CMK (cell line): ENCODE measurements at places on chromosomes 13 and 19.

DNA sequence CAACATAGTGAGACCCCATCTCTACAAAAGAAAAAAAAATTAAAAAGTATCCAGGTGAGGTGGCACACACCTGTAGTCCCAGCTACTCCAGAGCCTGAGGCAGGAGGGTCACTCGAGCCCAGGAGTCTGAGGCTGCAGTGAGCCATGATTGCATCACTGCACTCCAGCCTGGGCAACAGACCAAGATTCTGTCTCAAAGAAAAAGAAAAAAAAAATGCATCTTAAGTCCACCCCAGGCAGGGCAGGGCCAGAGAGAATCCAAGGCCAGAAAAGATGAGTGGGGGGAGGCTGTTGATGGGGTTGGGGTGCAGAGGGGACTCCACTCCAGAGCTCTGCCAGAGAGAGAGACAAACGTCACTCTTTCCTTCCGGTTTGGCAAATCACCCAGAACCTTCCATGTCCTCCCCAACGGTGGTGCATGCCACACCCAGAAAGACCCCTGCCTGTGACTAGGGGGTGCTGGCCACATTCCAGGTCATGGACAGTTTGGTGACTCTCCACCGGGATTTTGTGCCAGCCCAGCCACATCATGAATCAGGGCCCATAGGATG, 431 bp downstream of the FUT3 start:
- no peak for DNase-seq

DNA sequence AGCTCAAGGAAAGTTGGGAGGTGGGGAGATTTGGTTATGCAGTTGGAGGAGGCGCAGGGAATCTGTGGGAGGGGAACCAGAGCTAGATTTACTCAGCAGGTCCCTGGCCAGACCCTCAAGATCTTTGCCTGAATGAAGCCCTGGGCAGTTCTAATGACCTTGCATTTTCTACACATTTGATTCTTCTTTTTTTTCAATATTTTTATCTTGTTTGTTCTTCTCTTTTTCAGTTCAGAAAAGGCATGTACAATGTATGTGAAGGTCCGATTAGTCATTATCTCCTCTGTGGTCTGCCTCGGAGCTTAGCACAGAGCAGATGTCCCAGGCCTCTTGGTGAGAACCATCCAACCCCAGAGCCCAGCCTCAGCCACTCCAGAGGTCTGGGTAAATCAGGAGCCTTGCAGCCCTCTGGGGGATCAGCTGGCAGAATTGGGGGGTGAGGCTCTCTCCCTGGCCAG, 24.2 kb downstream of the SERP2 start:
- DNase-seq: no peak

- no peak for DNase-seq
Measured at GRCh38 chr13:22561581-22561980, 619.2 kb upstream of the SGCG start.

GRCh38 chr13:111489301-111489700, 168.9 kb downstream of the TEX29 start:
- no peak for DNase-seq

DNA sequence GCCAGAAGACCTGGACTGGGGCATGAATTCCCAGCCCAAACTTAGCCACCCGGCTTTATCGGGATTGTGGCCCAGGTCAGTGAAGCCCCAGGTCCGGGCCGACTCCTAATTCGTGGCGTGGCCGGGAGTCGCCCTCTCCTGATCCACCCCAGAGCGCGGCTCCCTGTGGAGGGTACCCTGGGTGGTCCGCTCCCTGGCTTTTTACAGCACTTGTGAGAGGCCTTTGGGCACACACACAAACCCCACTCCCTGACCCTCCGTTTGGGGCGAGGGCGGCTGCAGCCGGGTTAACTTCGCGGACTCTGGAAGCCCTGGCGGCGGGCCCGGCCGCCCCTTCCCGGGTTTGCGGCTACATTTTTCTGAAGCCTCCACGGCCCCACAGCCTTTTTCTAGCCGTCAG, 56.4 kb downstream of the ZNF568 start:
- DNase-seq: no peak

GRCh38 chr19:49469828-49470614, 4.0 kb upstream of the FLT3LG start:
- DNase-seq: peak; percentile 85
